Breast epithelium (tissue), 4 donors: ENCODE measurements at places on chromosomes 5 and 9.

GRCh38 chr5:178762960-178763359, 32.5 kb upstream of the ZNF354A start:
- no peak overlapping the region for H3K4me3 ChIP-seq
- DNase-seq = no peak
- H3K27ac ChIP-seq = no peak overlapping the region
- H3K27me3 ChIP-seq = no peaks in the 10 kb centered on the region
- H3K36me3 ChIP-seq = no peaks in the 10 kb centered on the region

DNA sequence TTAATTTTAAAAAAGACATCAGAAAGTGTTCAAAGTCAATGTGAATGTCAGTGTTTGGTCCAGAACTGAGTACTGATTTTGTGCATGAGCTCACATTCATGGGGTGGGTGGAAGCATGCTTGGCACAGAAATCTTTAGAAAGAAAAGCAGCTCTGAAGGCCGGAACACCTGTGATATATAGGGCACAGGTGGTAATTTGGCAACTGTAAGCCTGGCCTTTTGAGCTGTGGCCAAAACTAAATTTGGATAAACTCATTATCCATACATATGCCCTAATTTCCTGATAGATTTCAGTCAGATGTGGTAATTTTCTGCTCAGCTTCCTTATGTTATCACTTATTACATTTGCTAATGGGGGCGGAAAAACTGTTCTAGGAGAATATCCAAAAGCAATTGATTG, 211.4 kb downstream of the HCN1 start:
- H3K4me1 ChIP-seq = no peaks in the 10 kb centered on the region
- H3K27ac ChIP-seq = no peak overlapping the region
- no peaks in the 10 kb centered on the region for H3K36me3 ChIP-seq
- no peak for DNase-seq
- H3K27me3 ChIP-seq = no peaks in the 10 kb centered on the region
- H3K4me3 ChIP-seq = no peak overlapping the region

DNA sequence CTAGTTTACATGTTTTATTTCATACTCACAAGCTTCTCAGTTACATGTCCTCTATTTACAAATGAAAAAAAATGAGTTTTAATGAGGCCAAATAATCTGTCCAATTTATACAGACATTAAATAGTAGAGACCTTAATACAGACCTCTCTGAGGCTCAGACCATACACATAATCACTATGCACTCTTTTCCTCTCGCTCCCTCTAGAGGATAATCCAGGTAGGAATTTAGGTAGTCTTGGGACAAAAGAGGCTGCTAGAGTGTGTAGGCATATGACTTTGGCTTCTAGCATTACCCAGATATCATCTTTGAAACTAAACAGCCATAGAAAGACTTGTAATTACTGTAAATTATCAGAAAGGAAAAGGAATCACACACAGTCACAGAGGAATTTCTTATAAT, 444.7 kb downstream of the HINT1 start:
- no peaks in the 10 kb centered on the region for H3K36me3 ChIP-seq
- DNase-seq = no peak
- H3K4me1 ChIP-seq = no peaks in the 10 kb centered on the region
- H3K27ac ChIP-seq = no peak overlapping the region
- H3K27me3 ChIP-seq = no peaks in the 10 kb centered on the region

GRCh38 chr5:61576556-61576955, 244.5 kb downstream of the ZSWIM6 start:
- no peaks in the 10 kb centered on the region for H3K4me1 ChIP-seq
- no peak for DNase-seq
- H3K27me3 ChIP-seq = no peaks in the 10 kb centered on the region
- no peaks in the 10 kb centered on the region for H3K36me3 ChIP-seq
- H3K4me3 ChIP-seq = no peak overlapping the region
- H3K27ac ChIP-seq = no peak overlapping the region

- H3K27ac ChIP-seq = no peak overlapping the region
- H3K36me3 ChIP-seq = no peaks in the 10 kb centered on the region
- no peak for DNase-seq
- no peaks in the 10 kb centered on the region for H3K27me3 ChIP-seq
Measured at GRCh38 chr5:105726093-105726492, 1944.6 kb downstream of the EFNA5 start.

GRCh38 chr9:114263853-114264510, 58.9 kb upstream of the ORM1 start:
- no peaks in the 10 kb centered on the region for H3K4me1 ChIP-seq
- no peak for DNase-seq
- no peaks in the 10 kb centered on the region for H3K27me3 ChIP-seq
- H3K36me3 ChIP-seq = no peaks in the 10 kb centered on the region

DNA sequence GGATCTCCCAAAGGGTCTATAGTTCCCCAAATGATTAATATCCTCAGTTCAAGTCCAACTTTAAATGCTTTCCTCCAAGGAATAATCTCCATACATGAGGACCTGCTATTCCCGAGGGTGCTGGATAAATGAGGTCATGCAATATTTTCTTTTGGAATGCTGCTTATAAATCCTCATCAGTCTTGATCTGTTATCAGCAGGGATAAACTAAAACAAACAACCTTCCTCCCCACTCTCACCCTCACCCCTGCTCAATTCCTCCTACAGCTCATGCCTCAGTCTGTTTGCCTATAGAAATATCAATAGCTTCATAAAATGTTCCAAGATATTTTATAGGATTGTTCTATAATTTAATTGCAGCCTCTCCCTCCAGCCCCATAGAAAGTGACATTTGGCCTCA, 61.1 kb downstream of the GLRA1 start:
- H3K27ac ChIP-seq = no peak overlapping the region
- DNase-seq = no peak
- H3K4me3 ChIP-seq = no peak overlapping the region
- H3K4me1 ChIP-seq = no peaks in the 10 kb centered on the region
- no peaks in the 10 kb centered on the region for H3K36me3 ChIP-seq

DNA sequence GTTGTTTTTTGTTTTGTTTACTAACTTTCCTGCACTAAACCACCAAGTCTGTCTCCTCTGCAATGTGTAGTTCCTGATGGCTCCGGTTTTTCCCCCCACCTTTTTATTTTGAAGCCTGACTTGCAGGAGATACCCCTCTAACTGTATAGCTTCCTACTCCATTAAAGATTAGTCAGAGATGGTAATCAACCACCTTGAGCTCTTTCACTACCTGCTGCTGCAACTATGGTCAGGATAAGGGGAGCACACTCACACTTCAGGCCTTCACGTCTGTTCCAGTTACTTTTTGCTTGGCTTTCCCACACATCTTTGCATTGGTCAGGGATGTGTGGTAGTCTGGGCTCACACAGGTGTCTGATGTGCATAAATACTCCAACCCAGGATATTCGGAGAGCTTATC, 63.4 kb downstream of the NR6A1 start:
- H3K4me1 ChIP-seq = no peaks in the 10 kb centered on the region
- no peak overlapping the region for H3K27ac ChIP-seq
- no peaks in the 10 kb centered on the region for H3K36me3 ChIP-seq
- no peak for DNase-seq
- H3K27me3 ChIP-seq = no peaks in the 10 kb centered on the region
